Activated CD4-positive, alpha-beta T cell treated with anti-CD3 and anti-CD28 coated beads for 4 hours (primary cell): ENCODE measurements at places on chromosomes 2 and 18.

DNA sequence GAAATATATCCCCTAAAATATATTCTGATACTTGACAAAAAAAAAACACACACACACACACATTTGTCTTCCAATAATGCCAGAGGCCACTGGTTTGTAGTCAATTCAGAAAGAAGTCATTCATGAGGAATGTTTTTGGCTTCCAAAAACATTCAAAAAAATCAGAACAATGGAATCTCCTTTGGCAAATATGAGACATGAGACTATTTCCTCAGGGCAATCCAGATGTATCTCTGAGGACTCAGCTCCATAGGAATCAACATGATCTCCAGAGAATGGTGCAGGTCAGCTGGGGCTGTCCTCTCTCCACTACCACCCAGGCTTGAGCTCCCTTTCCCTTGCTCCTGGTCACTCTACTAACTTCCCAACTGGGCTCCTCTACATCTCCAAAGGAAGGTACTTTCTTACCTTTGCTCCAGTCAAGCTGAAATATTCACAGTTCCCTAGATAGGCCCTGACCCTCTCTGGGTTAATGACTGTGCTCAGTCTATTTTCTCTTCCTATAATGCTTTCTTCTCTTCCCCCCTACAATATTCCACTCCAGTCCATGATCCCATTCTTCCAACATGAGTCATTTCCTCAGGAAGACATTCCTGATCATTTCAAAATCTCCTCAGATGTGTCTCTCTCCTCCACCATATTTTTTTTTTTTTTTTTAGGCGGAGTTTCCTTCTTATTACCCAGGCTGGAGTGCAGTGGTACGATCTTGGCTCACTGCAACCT, 145.3 kb downstream of the C1D start:
- no peak for DNase-seq

GRCh38 chr2:9634133-9634532, 3.3 kb upstream of the YWHAQ start:
- DNase-seq: no peak

DNA sequence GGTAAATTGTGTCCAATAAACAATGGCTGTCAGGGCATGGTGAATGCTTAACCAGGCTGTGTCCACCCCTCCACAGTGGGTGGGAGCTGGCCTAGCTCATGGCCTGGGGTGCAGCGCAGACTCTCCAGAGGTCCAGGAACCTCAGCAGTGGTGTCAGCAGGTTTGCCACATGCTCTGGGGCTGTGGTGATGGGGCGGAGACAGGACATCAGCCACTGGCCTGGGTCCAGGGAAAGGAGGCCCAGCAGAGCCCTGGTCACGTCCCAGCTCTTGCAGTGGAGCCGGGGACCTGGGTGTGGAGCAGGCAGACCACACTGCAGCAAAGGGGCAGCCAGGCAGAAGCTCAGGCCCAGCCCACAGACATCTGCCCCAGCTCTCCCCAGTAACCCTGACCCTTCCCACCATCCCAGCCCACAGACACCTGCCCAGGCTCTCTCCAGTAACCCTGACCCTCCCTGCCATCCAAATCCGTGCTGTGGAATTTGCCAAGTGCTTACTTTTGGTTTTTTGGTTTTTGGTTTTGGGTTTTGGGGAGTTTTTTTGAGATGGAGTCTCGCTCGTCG, 13.8 kb upstream of the KIF1A start:
- DNase-seq: no peak

- DNase-seq: peak; percentile 81
Observed at GRCh38 chr2:191150600-191151330, at the start of gene STAT4. STAT4 (minus strand) TSS chr2:191150994; CDS start chr2:191148203, 2,791 bp downstream.

DNA sequence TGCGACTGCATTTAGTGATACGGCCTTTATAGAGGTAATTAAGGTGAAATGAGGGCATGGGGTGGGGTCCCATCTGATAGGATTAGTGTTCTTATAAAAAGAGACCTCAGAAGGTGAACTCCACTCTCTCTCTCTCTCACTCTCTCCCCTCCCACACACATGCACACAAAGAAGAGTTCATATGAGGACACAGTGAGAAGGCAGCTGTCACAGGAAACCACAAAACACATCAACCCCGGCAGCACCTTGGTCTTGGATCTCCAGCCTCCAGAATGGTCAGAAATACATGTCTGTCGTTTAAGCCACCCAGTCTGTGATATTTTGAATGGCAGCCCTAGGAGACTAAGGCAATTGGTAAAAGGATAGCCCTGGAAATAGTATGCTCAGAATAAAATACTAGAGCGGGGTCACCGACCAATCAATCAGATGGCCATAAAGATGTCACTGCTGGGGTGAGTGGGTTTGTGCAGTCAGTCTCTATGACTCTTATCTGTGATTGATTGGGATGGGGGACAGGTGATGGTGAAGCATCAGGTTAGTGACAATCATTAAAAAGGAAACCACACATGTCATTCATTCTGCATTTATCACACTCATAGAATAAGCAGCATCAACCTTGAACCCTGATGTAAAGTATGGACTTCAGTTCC, 118.9 kb upstream of the POU3F3 start:
- DNase-seq: no peak

DNA sequence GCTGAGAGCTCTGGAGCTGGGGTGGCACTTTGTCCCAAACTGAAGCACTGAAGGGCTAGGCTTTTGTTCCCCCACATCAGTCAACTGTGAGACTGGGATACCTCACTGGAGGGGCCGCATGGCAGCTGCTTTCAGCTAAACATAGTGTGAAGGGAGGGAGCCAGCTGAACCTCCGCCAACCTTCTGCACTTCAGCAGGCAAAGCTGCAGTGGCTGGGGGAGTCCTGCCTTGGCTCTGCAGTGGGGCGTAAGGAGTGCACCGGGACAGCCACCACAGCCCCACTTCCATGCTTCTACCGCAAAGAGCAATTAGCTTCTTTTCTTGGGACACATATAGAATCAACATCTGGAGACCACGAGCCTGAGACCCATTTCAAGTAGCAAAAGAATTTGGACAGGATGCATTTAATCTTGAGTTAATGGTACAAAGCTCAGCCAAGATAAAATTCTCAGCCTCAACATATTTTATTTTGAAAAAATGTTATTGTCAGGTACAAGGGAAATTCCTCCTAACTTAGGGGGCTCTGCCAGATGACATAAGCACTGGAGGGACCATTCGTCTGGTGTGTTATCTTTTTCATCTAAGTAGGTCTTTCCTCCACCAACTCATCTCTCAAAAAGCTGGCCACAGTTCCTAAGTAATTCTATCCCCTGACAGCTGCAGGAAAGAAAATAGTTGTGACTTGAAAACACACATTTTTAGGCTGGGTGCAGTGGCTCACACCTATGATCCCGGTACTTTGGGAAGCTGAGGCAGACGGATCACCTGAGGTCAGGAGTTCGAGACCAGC, 25.6 kb upstream of the MYCN start:
- no peak for DNase-seq

DNA sequence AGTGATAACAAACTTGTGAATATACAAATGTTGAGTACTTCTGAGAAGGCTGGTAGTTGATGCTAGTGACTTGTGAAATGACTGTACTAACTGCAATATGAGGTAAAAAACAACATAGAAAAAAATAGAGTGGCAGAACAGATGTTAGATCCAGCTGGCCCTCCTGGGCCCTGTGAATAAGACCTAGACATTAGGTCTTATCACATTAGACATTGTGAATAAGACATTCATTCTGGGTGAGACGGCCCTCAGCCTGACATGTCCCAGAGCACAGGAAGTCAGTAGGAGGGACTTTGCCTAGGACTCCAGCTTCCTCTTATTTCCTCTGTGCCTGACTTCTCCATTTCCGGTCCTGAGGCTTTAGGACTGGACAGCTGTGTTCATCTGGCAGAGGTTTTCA, 22.9 kb downstream of the DOK1 start:
- no peak for DNase-seq

GRCh38 chr18:49444581-49444980, 15.9 kb downstream of the DYM start:
- DNase-seq: no peak

GRCh38 chr2:84796798-84797197, 84.1 kb downstream of the TRABD2A start:
- no peak for DNase-seq

GRCh38 chr2:181836583-181836982, 54.9 kb upstream of the ITPRID2 start:
- no peak for DNase-seq

DNA sequence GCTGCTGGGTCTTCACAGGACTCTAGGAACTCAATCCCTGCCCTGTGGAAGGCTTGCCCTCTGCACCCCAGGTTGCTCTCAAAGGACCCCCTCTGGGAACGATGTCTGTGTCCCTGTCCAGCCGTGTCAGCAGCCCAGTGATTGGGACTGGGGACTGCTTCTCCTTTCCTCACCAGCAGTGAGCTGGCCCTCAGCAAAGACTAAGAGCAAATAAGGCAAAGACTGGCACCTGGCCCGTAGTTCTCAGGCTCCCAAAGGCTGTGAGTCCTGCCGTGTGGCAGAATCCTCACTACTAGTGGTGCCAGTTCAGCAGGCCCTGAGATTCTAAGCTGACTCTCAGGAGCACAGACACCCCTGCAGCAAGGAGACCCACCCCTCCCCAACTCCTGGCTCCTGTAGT, 47.8 kb downstream of the TMEM163 start:
- DNase-seq: no peak

- DNase-seq: no peak
Observed at GRCh38 chr2:95700519-95700918, 108.7 kb downstream of the TRIM43 start.

DNA sequence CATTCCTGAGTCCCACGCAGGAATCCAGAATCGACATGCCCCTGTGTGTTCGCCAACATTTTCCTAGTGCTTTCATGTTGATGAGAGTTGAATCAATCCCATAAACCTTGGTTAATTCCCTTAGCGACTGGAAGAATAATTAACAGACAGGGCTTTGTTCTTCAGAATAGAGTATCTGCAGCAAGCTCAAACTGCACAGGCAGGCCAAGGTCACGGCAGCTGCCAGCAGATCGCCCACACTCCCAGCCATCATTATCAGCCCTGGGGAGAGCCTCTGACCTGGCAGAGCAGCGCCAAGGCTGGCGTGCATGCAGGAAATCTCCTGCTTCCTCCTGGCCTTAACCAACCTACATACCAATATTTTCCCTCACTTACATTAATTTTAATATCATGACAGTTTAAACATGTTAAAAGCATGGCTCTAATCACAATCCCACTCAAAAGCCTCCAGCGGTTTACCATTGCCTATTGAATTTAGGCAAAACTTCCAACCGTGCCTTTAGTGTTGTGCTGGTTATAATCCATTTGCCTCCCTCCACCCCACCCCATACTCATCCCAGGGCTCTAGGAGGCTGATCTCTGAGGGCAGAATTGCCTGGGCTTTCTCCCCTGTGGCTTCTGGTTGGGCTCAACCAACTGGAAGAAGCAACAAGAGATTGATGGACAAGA, 46.8 kb upstream of the NCK2 start:
- no peak for DNase-seq

GRCh38 chr2:232420463-232421188, 14.0 kb downstream of the ALPG start:
- DNase-seq: no peak

GRCh38 chr18:21735452-21736015, 5.1 kb upstream of the MIB1 start:
- DNase-seq: peak; percentile 41

- DNase-seq: peak; percentile 36
Observed at GRCh38 chr2:237692601-237693290, 65.4 kb downstream of the LRRFIP1 start.

DNA sequence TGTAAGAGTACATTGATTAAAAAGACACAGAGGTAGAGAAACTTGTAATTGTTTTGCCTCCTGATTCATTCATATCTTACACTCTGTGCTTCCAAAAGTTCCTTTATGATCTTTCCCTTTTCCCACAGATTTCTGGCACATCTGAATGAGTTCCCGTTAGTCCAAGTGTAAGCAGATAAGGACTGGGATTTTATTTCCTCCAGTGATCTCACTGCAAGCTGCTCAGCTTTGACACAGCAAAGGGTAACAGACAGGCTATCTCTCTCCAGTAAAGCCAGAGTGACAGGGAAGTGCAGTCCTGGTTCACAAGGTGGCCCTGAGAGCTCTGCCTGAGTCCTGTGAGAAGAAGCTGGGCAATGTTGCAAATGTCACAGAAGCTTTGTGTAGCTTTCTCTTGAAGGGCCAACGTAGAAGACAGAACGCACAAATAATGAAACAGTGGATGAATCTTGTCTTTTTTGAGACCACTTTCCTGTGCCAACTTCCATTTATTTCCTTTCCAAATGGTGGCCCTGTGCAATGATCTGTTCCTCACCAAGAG, 32.5 kb upstream of the KCNE4 start:
- no peak for DNase-seq

GRCh38 chr2:164028814-164029534, 293.2 kb upstream of the FIGN start:
- DNase-seq: no peak

GRCh38 chr2:234794866-234795265, 157.0 kb upstream of the SH3BP4 start:
- no peak for DNase-seq

DNA sequence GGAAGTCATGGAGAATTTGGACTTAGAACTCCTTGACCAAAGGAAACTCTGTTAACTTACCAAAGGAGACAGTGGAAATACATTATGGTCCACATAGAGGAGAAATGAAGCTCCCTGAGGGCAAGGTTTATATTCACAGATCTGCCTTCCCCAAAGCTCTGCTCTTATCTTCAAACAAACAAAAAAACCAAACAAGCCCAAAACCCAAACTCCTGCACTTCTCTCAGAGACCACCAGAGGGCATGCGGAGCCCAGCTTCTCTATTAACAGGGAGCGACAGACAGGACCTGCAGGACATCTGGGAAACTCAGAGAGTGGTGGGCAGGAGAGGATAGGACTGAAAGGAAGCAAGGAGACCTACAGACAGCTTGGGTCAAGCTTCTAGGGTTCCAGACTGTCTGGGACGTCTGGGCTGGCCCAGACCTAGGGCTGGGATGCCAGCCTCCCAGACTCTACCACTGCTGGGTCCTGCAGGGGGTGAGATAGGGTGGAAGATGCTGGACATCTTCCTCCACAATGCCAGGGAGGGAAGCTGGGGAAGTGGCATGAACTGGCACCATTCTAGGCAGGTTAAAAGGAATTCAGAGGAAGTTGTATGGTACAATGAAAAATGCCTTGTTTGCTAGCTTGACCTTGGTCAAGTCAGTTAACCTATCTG, 4.0 kb upstream of the WNT10A start:
- peak; percentile 81 for DNase-seq

DNA sequence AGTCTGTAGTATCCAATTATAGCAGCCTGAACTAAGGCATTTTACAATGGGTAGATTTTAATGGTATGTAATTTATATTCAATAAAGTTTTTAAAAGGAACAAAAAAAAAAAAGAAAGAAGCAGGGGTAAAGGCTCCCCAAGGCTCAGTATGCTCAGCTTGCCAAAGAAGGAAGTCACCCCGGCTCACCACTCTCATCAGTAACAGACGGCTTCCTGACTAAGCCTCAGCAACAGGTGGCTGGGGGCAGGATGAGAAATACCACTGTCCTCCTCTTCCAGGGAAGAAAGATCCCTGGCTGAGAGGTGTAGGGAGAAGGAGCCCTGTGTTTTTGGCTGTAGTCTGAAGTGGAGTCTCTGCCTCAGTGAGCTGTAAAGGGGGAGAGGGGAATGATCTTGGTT, 121.2 kb downstream of the ARHGEF4 start:
- no peak for DNase-seq

DNA sequence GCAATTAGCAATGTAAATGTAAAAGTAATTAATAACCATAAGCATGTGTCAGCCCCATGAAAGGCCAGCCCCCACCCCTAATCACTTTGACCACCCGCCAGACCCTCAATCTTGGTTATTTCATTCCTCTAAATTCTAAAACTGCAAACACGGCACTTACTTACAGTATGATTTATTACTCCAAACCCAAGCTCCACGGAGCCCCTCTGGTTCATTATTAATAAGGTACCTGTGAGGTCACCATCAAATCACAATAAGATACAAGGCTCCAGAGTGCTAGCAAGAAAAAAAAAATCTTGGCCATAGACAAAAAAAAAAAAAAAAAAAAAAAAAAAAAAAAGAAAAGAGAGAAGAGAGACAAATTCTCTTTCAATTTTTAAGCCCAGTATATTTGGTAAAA, 879.5 kb downstream of the TDRD15 start:
- DNase-seq: no peak
